Cortex of kidney (tissue), 1 donor: ENCODE measurements at places on chromosomes 6 and 20.

- DNase-seq, result no peak
These were observed 437.9 kb upstream of the JARID2 start for GRCh38 chr6:14807971-14808370.

- DNase-seq, result no peak
These were observed 29.5 kb upstream of the ADGRF1 start for GRCh38 chr6:47071681-47072080.

DNA sequence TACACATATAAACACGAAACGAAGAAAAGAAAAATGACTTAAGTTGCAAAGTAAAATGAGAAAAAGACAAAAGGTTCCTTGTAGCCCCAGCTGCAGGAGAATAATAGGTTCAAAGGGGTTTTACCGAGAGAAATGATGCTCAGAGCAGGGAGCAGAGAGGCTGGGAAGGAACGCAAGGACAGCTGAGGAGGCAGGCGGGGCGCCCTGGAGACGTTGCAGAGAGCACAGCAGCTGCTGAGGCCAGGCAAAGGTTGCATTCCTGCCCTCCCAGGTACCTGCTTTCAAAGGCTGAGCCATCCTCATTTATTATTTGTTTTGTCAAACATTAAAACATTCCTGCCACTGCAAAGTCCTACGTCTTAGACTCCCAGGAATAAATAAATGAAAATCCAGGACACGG, 16.2 kb upstream of the VAPB start:
- no peak for DNase-seq

GRCh38 chr6:135085700-135086413, 31.2 kb upstream of the HBS1L start:
- no peak for DNase-seq

DNA sequence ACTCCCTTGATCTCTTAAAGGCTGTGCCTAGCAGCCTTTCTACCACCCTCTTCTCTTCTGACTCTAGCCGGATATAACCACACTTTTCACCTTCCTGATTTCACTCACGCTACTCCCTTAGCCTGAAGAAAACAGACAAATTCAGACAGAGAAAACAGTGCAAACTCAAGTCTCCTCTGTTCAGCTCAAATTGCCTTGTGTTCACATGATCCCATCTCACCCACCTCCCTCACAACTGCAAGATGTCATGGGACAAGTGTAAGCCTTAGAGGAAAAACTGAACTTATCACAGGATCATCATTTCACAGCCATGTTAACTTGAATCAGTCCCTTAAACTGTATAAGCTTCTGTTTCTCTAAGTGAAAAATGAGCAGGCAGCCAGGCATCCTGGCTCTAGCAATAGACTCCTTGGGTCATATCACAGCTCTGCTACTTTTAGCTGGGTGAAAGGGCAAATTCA, 66.5 kb upstream of the TENT5A start:
- no peak for DNase-seq

DNA sequence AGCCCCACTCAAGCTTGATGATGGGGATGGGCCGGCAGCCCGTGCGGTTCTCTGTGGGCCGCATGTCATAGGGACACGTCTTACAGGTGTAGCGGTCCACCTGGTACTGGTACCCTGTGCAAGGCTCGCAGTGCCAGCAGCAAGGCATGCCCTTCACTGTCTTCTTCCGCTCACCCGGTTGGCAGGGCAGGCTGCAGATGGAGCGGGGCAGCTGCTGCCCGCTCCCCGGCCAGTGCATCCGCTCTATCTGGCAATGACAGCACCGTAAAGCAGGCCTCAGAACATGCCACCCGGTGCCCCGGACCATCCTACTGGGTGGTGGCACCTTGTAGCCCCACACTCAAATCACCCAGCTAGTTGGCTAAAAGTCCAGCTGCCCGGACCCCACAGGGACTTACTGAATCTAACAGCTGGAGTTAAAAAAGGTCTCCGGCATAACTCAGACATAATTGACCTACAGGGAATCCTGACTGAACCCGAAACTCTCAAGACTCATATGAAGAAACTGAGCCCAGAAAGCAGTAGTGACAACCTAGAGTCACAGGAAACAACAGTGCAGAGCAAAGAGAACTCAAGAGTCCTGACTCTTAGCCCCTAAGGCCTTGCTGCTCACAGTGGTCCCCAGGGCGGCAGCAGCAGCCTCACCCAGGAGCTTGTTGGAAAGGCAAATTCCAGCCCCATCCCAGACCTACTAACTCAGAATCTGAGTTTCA, 109.4 kb downstream of the GRM4 start:
- no peak for DNase-seq

DNA sequence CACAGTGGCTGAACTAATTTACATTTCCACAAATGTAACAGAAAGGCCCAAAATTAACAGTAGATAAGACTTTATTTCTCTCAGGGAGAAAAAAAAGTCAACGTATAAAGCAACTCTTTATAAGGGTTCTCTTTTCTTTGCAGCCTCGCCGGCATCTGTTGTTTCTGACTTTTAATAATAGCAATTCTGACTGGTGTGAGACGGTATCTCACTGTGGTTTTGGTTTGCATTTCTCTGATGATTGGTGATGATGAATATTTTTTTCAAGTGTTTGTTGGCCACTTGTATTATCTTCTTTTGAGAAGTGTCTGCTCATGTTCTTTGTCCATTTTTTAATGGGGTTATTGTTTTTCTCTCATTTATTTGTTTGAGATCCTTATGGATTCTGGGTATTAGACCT, 27.2 kb upstream of the FKBP1A start:
- DNase-seq, result no peak

GRCh38 chr6:157090736-157091135, 232.6 kb downstream of the TMEM242 start:
- DNase-seq, result no peak

DNA sequence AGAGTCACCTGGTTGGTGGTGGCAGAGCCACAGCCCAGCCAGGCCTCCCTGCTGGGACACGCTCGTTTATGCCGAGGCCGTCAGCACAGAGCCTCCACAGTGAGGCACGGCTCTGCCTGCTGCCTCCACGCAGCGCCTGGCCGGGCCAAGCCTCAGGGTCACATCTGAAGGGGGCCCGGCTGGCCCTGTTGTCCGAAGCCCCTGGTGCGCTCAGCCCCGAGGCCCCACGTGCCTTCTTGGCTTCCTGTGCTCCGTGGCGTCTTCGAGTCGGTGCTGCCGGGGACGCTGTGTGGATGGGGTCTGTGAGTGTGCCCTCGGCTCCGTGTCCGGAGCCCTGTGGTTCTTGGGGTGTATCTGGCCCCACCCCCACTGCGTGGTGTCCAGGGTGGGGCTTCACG, 10.4 kb upstream of the TNFRSF6B start:
- DNase-seq, result no peak

- DNase-seq, result no peak
These were observed 534 bp downstream of the KIAA1755 start for GRCh38 chr20:38260025-38260377.

- no peak for DNase-seq
These were observed 52.5 kb upstream of the E2F3 start for GRCh38 chr6:20349225-20349624.

- DNase-seq, result no peak
These were observed 27.8 kb downstream of the SAYSD1 start for GRCh38 chr6:39087197-39087596.

- DNase-seq, result no peak
These were observed 11.0 kb downstream of the HRH3 start for GRCh38 chr20:62208795-62209755.

DNA sequence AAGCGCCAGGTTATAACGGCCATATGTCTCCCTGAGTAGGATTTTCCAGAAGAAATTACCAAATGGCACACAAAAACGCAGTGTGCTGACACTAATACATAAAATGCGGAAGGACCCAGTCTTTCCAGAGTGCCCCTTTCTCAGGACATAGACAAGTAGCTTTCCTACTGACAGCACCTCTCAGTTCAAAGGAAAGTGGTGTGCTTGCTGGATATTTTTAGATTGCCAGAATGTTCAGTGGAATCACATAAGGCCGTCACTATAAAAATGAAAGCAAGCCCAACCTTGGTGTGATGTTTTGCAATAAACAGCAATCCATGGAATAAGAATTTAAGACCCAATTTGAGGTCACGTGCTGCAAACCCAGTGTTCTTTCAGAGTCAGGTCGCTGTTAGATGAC, 135.5 kb upstream of the AGPAT4 start:
- DNase-seq, result no peak

- DNase-seq, result no peak
These were observed 224.2 kb downstream of the CLIC5 start for GRCh38 chr6:45791211-45792168.

DNA sequence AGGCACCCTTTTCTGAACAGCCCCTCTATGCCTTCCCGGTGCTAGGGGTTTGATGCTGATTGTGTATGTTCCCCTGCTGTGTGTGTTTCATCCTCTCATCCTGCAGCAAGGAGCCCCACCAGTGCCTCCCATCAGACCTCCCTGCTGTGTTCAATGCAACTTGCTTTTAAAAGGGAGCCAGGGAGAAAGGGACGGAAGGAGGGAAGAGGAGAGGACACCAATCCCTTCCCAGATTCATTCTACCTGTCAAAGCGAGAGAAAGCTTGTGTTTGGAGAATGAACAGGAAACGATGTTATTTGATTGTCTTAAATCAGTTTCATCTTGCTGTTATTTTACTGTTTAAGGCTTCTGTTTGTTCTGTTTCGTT, 259.2 kb downstream of the ADGB start:
- DNase-seq, result no peak

GRCh38 chr6:155970876-155971708, 515.5 kb upstream of the NOX3 start:
- DNase-seq, result no peak

DNA sequence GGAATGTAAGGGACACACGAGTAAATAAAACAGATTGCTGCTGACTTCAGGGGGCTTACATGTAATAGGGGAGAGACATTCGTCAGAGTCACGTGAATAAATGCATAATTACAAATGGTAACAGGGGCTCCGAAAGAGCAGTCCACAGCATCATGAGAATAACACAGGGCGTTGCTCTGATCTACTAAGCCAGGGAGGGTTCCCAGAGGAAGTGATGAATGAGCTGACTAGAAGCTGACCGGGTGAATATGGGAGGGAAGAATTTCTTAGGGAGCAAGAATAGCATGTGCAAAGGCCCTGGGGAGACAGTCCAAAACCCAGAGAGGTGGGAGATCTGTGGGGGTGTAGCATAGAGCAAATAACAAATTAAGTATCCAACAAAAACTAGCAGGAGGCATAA, 2.4 kb downstream of the BPI start:
- DNase-seq, result no peak

DNA sequence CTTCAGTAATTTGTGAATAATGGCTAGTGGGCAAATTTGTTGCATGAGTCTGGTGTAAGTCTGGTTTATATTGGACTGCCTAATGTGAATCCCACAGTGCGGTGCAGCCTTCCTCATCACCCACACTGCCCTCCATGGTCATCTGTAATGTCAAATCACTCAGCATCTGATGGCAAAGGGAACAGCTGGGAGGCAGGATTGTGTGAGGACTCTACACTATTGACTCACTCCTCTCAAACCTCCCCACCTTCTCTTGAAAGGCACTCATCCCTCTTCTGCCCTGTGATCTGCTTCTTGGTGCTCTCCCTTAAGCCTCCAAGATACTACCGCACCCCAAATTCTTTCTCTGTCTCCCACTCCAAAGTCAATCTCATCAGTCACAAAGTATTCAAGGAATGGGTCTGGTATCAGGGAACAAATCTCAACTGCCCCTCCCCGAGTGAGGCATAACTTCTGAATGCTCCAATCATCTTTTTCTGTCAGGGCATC, 146.0 kb upstream of the BEND6 start:
- DNase-seq, result no peak

GRCh38 chr20:55881204-55881603, 124.1 kb downstream of the CBLN4 start:
- DNase-seq, result no peak

GRCh38 chr6:110823146-110823545, 7.9 kb upstream of the CDK19 start:
- no peak for DNase-seq

GRCh38 chr6:130811932-130812331, 15.3 kb upstream of the SMLR1 start:
- DNase-seq, result no peak

DNA sequence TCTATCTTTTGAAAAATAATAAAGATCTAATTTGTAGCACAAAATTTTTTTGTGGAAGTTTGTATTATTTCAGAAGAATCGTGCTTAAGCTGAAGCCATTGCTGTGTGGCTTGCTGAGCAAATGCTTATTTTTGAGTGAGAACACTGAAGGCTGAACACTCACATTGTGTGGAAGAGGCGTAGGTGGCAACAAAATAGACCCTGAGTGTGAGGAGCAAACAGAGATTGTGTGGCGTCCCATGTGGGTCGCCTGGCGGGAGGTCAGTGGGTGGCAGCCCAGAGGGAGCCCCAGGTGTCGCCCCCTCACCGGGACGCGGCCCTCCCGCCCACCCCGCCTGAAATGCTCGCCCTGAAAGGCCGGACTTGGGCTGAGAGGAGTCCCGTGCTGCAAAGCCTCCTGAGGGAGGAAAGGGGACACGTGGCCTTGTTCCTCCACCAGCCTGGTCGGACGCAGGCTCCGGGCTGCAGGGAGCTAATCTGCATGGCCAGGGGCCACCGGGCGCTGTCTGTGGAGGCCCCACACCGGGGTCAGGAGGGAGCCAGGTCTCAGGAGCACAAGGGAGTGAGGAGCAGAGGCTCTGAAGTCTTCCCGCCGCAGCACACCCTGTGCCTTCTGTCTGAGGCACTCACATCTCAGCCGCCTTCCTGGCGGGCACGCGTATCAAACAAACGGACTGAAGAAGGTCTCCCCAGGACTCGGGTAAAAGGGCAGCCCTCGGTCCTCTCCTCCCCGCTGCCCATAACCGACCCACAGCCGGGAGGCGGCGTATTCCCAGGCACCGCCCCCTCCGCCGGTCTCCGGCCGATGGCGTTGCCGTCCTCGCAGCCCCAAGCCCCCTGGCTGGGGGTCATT, 15.9 kb downstream of the DDO start:
- DNase-seq, result no peak

DNA sequence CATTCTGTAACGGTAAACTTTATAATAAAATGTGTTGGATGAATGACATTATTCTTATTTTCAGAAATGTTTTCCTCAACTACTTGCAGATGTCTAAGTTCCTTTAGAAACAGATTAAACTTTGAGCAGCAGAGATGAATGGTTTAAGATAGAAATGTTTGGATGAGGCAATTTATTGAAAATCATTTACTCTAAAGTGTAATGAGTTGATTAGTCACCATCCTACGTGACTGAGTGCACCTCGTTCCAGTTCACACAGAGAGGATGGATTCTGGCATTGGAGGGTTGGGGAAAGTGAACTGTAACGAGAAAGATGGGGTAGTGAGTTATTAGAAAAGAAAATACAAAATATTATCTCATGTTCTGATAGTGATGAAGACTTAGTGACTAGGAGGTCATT, 28.7 kb downstream of the SMPDL3A start:
- DNase-seq, result no peak

DNA sequence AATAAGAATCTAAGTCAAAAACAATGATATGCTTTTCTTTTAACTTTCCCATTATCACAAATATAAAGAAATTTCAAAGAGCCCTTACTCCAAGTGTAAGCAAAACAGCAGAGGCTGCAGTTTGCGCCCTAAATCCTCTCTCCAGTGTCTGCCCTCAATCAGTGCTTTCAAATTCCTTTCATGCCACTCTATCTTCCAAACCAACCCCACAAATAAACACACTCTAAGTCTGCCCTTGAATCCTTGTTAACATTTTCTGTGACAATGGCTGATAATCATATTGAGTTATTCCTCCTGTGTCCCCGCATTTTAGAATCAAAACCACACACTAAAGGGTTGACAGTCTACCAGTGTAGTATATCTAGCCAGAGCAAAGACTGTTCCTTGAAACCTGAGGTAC, 317.9 kb upstream of the MARCKS start:
- DNase-seq, result no peak

GRCh38 chr6:129195643-129196042, 312.7 kb downstream of the LAMA2 start:
- DNase-seq, result no peak
